NT2/D1 (cell line): ENCODE measurements at places on chromosomes 11 and 22.

GRCh38 chr11:110565357-110566336 lies 135.9 kb downstream of the FDX1 start:
- peak; percentile 36 for DNase-seq

DNA sequence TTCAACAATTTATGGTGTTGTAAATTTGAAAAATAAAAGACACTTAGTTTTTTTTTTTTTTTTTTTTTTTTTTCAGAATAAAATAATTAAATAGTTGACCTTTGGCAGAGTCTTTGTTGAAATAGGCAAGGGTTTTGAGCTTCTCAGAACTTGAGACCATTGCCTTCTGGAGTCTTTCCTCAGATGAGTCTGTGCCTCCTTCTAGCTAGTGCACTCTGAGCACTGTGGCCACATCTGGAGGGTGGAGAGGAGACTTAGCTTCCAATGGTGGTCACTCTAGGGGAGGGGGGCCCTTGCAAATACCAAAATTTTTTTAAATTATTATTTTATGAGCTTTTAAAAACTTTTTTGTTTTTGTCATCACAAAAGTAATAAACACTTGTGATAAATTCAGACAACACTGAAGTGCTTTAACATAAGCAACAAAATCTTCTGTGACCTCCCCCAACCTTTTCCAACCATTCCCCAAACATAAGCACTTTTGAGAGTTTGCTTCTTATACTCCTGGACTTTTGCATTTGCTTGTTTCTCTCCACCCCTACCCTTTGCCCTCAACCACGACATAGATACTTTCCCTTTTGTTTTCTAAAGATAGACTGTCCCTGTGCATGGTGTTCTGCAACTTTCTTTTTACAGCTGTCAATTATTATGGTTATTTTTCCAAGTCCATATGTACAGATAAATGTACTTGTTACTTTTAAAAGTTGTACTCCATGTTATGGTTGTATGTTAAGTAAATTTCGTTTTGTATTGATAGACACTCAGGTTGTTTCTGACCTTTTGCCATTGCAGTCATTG lies 41.1 kb downstream of the BMAL1 start:
- DNase-seq: no peak

GRCh38 chr11:10365045-10365444 lies 60.2 kb downstream of the ADM start:
- no peak for DNase-seq

GRCh38 chr11:3204141-3205015 lies 14.2 kb downstream of the MRGPRG start:
- no peak for DNase-seq

- DNase-seq: no peak
Observed at GRCh38 chr22:28034760-28035401, 115.8 kb upstream of the PITPNB start.

- no peak for DNase-seq
Observed at GRCh38 chr11:93410441-93410840, 79.9 kb downstream of the DEUP1 start.

DNA sequence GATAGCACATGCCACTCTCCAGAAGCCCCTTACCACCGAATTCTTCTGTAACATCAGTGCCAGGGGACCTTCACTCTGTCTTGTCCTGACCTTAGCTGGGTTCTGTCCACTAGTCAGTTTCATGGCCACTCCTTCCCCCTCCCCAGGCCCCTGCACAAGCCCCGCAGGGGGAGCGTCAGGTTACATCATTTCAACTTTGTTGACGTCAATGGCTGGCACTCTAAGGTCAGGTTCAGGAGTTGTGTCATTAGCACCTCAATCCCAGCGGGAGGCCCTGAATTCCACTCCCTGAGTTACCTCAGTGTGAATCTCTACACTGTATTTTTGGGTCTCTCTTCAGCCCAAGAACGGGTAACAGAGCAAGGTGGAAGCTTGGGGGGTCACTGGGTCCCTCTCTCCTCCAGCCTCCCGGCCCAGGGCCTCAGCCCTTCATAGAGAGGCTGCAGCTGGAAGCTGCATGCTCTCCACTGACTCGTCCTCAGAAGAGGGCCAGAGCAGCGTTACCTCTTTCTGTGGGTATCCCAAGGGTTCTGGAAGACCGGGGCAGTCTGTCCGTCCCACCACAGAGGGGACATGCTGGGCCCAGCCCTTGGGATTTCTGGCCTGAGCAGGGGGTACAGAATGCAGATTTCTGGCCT lies 10.3 kb downstream of the USH1C start:
- no peak for DNase-seq

- DNase-seq: no peak
Observed at GRCh38 chr22:44159221-44159620, 21.5 kb upstream of the PARVG start.

GRCh38 chr11:78809931-78810541 lies 235.4 kb upstream of the NARS2 start:
- DNase-seq: no peak

GRCh38 chr11:134576721-134577171 lies 164.7 kb upstream of the B3GAT1 start:
- DNase-seq: no peak

DNA sequence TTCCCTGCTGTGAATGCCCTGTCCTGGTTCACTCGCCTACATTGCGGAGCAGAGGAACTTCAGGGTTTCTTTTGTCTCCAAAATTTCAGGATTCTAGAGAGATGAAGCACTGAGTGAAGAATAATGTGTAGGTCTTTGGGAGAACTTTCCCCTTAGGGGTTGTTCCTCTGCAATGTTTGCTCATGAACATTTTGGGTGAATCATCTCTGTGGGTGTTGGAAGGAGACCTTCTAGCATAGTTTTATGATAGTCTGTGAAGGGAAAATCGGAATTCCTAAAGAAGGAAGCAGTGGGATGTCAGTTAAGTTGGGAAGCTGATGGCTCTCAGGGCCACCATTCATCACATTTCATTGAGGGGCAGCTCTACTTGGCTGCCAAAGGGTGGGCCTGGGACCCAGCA lies 64.8 kb downstream of the MIAT start:
- DNase-seq: no peak

GRCh38 chr11:41499429-41499828 lies 40.0 kb upstream of the LRRC4C start:
- no peak for DNase-seq

- DNase-seq: no peak
Observed at GRCh38 chr11:112616327-112617097, 344.7 kb upstream of the NCAM1 start.

- DNase-seq: no peak
Observed at GRCh38 chr11:48014917-48015316, 34.6 kb downstream of the PTPRJ start.

DNA sequence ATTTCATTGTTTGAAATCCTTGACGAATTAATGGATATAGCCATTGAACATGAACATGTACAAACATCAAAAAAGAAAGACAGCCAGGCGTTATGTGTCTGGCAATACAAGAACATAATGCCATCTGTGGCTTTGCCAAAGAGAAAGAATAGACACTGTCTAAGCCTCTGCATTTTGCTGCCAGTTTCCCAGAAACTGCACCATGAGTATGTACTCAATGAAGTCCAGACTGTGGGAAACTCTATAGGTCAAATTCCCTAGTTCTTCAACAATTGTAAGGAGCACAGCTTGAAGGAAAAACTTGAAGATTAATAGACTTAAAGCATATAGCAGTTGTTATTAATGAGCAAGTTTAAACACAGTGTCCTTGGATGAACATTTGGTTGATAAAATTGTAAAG lies 71.3 kb downstream of the BBOX1 start:
- DNase-seq: no peak

DNA sequence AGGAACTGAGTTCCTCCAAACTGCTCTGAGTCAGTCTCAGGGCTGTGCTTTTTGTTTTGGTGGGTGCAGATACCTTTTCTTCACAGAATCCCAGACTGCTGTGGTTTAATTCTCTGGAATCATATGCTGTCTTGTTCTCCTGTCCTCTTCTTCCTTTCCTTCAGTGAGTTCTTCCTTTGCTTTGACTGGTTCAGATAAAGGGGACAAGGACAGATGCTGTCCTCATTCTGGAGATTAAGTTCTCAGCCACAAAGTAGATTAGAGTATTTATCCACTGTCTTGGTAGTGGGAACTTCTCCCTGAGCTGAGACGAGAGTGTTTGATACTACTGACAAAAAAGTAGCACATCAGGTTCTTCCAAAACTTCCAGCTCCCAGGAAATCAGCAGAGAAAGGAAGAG lies 13.3 kb downstream of the ZDHHC5 start:
- no peak for DNase-seq

DNA sequence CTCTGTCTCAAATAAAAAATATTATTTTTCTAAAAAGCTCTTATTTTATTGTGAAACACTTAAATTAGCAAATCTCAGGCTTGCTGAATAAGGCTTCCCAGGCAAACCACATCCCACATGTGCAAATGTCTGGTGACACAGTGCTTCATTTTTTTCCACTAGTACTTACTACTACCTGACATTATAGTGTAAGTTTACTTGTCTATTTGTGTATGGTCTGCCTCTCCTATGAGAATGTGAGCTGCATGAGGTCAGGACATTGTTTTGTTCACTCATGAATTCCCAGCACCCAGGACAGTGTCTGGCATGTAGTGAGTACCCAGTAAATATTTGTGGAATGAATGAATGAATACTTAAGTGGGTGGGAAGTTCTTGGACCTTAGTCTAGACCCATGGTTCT lies 103.1 kb downstream of the PTPRJ start:
- no peak for DNase-seq

DNA sequence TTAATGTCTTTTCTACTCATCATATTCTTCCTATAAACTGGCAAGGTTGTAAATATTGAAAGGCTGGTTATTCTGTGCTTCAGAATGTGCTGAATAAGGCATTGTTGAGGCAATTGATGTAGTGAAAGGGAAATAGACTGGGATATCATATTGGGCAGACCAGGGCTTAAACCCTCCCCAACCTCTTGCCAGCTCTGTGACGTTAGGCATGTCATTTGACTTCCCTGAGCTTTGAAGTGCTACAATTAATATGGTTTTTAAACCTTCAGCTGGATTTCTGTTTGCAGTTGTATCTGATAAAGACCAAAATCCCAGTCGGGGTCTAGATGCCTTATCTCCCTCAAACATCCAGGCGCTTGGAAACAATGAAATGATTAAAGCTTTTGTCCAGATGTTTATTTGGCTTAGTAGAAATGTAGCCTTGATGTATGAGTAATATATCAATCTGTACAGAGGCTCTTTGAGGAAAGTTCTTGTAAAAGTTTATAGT lies 208.1 kb downstream of the DBX1 start:
- no peak for DNase-seq

GRCh38 chr11:117099696-117100095 lies 1.5 kb upstream of the SIK3 start:
- DNase-seq: no peak

DNA sequence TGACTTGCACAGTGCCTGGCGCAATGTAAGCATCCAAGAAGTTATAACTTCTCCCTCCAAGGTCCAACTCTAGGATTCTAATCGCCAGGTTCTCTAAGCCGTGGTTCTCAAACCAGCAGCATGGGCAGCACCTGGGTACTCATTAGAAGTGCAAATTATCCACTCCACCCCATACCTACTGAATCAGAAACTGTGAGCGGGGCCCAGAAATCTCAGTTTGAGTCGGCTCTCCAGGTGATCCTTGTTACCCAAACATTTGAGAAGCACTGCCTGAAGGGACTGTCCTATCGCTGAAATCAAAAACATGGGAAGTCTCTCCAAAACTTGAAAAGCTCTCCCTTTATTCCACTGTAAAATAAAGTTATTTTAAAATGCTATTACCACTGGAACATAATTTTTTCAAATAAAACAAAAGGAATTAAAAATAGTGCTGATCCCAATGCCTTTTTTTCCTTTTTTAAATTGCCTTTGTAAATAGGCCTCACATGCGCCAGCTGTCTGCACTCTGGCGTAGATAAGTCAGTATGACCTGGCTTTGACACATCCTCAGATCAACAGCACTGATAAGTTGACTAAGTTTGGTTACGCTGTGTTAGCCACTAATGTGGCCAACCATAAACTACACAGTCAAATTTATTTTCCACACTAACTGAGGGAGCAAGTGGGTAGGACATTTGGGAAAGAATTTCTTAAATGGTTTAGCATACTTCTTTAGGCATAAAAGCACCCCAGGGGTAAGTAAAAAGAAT lies 8.4 kb upstream of the CTR9 start:
- no peak for DNase-seq

DNA sequence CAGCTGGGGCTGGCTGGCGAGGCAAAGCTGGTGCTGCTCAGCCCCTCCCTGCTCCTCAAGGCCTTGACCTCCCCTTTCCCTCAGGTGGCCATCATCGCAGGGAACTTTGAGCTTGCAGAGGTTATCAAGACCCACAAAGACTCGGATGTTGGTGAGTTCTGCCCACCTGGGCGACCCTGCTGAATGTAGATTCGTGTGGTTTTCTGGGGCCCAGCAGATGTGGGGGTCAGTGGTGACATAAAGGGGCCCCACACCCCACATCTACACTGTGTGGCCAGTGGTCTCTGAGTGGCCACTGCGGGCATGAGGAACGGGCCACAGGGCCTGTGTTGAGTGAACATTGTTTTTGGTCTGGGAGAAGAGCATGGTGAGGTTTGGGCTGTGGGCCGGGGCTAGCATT lies 11.9 kb downstream of the SHANK3 start:
- no peak for DNase-seq

GRCh38 chr11:105790840-105791239 lies 181.0 kb downstream of the GRIA4 start:
- DNase-seq: no peak

GRCh38 chr11:90585491-90585890 lies 362.6 kb upstream of the CHORDC1 start:
- DNase-seq: no peak

DNA sequence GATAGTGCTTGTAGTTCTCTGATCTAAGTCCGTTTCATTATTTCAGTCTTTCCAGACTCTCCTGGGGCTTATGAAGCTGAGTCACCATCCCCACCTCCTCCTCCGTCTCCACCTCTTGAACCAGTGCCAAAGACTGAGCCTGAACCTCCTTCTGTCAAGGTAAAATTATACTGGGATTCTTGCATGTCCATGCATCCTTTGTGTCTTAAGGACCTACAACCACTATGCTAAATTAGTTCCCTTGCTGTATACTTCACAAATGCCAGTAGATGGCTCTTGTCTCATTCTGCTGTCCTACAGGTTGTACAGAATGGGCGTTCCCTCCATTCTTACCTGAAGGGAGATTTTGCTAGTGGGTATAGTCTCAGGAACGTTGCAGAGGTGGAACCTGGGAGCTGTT lies 42.2 kb downstream of the POLD3 start:
- peak; percentile 16 for DNase-seq

- no peak for DNase-seq
Observed at GRCh38 chr11:2306452-2306823, 4.6 kb downstream of the TSPAN32 start.

DNA sequence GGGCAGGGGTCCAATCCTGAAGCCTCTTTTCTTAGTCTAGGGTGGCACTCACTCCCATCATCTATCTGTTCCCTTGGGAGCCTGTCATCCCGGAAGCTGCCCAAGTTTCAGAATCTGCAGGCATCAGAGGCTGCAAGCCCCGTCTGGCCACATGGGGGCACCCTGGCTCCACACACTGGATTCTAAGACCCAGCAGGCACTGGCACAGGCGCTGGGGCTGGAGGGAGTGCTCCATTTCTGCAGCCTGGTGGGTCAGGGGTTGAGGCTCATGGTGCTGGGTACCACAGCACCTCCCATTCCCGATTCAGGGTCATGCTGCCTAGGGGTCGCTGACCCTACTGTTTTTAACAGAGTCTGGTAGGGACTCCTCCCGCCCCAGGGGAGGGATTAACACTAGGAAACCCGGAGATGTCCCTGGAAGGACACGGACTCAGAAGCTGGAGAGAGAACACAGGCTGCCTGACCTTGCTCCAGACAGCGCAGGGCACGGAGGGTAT lies 243.9 kb upstream of the SYN3 start:
- DNase-seq: peak; percentile 59

GRCh38 chr11:7490054-7490453 lies 4.7 kb downstream of the OLFML1 start:
- no peak for DNase-seq

GRCh38 chr11:23919455-23919854 lies 577.4 kb upstream of the LUZP2 start:
- DNase-seq: no peak
